ENCODE measurements at places on chromosomes 4 and X.

- DNase-seq, result no peak
These were observed 36.9 kb downstream of the PGRMC1 start for GRCh38 chrX:119272882-119273419.

- no peak for DNase-seq
These were observed 134.5 kb downstream of the BTC start for GRCh38 chr4:74659576-74660411.

DNA sequence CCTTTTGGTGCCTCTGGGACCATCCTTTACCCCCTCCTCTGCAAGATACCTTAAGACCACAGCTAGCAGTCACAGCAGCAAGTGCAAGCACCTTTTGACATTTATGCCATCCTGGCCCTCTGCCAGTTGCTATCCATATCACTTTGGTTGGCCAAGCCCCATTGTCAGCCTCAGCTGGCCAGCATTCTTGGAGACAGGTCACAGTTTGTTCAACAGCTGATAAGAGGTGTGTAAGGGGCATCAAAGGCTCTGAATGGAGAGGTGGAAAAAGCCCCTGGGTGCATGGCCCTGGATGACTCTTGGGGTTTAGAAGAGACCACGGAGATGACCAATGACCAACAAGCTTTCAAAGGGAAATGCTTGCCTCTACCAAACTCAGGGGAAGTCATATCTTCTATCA lies 133.6 kb upstream of the MAMLD1 start:
- no peak for DNase-seq

- no peak for DNase-seq
These were observed 7.3 kb upstream of the SH3BP2 start for GRCh38 chr4:2785613-2786012.

DNA sequence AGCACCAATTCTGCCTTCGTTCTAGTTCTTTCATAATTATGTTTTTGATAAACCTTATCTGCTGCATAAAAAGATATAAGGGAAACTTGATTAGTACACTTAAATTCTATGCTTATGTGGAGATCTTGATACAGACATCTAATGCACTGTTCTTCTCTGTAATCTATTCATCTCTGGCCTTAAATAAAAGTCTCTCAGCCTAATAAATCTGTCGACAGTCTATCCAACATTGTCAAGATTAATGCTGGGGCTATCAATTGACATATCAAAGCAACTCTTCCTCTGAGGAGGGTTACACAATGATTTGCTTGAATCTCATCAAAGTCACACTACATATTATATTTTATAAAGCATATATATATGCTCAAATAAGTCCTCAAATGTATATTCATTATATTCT lies 545.5 kb downstream of the SPOCK3 start:
- no peak for DNase-seq

- DNase-seq, result no peak
These were observed 168.6 kb downstream of the COX18 start for GRCh38 chr4:72900952-72901351.

DNA sequence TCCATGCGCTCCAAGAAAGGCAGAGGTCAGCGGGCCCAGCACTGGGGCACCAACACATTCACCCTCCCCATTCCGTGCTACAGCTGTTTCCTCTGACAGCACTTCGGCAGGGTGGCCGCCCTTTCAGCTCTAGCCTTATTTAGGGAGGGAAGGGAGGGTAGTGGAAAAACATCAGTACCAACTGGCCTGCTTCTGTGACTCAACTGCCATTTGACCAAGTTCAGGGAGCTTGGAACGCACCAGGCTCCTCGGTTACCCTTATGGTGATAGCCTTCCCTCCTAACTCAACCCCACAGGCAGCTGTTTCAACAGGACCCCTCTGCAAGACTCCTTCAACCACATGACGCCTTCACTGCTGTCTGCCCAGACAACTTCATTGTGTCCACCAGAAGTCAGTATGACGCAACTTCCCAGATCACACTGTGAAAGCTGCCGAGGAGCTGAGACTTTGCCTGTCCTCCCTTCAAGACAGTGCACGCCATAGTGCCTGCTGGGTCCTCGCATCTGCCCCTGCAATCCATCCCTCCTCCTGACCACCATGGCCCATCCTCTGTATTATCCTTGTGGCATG lies 132.2 kb downstream of the AFAP1 start:
- no peak for DNase-seq

GRCh38 chr4:139253713-139254112 lies 26.3 kb downstream of the MGARP start:
- no peak for DNase-seq

DNA sequence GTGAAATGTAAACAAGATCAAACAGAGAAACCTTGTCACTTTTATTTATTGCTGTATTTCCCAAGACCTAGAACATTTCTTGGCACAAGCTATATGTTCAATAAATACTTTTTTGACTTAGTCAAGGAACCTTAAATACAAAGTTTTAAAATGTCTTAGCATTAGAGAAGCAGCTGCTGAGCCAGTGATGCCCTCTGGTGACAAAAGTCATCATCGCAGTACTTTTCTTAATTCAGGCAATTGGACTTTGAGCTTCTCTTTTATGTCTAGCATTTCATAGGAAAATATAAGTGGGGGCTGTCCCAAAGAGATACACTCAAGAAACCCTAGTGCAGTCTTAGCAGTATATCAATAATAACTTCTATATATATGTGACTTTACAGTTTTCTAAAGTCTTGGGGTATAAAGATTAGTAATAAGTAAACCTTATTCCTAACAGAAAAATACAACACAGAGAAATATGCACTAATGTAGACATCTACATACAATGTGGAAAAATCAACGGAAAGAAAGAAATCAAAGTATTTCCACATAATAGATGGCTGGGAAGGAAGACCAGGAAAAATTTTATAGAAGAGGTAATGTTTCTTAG lies 118.4 kb downstream of the DTHD1 start:
- DNase-seq, result no peak

DNA sequence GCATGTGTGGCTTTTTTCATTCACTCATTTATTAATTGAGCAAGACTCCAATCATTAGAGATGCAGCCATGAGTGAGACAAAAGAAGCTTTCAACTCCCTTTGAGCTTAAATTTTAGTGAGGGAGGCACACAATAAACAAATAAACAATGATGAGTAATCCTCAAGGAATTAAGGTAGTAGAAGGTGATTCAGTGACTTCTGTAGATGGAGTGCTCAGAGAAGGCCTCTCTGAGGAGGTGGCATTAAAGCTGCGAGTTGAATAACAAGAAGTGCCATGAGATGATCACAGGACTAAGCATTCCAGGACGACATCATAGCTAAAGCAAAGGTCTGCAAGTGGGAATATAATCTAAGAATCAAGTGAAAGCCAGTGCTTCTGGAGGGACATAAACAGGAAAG lies 77.6 kb downstream of the NWD2 start:
- DNase-seq, result no peak

DNA sequence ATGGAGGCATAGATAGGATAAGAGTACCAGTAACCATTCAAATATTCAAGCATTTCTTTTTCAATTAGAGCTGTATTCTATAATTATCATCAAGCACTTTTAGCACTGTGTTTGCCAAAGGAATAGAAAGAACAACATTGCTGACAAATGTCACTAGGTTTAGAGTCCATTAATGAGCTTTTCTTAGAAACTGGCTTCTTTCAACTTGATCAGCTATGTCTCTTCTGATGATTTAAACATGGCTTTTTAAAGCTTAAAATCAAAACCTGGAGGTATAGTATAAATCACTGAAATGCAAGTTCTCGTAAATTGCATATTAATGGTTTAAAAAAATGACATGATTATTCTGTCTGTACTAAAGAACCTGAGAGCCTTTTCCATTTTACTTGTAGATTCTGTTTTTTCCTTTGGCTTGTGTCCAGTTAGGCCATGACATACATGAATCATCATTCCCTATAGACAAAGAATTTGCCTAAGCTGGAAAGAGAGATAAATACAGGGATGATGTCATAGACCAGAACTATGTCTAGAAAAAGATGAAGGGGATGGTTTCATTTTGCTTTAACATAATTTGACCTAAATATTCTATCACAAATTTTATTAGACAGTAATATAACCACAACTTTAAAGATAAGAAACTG lies 340.1 kb upstream of the CTSO start:
- DNase-seq, result no peak

GRCh38 chrX:153897899-153898298 lies 6.6 kb upstream of the AVPR2 start:
- DNase-seq, result no peak

GRCh38 chr4:117983541-117984365 lies 50.5 kb upstream of the NDST3 start:
- no peak for DNase-seq

- DNase-seq, result no peak
These were observed 36.8 kb upstream of the TNIP3 start for GRCh38 chr4:121200795-121201472.

DNA sequence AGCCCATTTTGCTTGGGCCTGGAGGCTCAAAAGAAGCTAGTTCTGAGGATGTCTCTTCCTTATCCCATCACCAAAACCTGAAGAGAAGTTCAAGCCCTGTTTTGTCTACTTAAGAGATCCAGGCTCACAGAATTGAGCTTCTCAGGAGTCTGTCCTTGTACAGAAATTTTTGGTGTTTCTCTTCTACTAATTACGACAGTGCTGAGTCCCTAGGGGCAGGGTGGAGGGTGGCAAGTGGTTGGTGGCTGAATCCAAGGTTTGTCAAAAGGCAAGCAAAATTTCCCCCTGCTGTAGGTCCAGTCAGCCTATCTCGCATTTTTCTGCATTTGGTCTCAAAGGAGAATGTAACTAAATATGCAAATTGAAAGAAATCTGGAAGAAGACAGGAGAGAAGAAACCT lies 377.9 kb downstream of the SMARCA1 start:
- no peak for DNase-seq

DNA sequence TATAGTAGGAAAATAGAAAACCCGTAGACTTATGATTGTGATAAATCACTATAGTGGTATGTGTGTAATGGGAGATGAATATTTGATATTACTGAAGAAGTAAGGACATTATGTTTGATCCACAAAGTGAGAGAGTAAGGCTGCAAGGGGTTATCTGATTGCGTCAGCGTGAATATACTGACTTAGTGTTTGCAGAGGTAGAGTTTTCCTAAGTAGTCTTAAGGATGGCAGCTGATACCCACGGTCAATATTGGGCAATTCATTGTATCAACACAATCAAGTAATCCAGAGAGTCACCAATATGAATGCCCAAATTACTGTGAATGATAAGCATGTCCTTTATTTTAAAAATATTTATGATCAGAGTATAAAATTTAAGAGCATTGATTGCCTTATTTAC lies 83.7 kb downstream of the SPOCK3 start:
- DNase-seq, result no peak

GRCh38 chr4:156974264-156974663 lies 2.7 kb upstream of the PDGFC start:
- DNase-seq, result no peak

DNA sequence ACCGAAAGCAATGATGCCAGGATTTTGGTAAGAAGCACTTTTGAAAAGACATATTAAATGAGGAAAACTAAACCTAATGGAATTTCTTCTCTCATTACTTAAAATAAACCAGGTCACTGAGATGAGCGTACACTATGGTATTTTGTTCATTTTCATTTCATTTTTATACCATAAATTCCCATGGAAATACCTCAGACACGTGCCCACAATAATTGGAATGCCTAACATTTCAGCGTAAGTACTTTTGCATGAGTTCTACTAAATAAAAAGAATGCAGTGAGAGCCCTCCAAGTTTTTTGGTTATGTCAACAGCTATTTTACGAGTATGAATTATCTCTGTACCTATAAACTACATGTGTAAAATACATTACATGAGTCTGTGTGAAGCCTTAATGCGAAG lies 3.2 kb downstream of the CAMK2D start:
- no peak for DNase-seq

DNA sequence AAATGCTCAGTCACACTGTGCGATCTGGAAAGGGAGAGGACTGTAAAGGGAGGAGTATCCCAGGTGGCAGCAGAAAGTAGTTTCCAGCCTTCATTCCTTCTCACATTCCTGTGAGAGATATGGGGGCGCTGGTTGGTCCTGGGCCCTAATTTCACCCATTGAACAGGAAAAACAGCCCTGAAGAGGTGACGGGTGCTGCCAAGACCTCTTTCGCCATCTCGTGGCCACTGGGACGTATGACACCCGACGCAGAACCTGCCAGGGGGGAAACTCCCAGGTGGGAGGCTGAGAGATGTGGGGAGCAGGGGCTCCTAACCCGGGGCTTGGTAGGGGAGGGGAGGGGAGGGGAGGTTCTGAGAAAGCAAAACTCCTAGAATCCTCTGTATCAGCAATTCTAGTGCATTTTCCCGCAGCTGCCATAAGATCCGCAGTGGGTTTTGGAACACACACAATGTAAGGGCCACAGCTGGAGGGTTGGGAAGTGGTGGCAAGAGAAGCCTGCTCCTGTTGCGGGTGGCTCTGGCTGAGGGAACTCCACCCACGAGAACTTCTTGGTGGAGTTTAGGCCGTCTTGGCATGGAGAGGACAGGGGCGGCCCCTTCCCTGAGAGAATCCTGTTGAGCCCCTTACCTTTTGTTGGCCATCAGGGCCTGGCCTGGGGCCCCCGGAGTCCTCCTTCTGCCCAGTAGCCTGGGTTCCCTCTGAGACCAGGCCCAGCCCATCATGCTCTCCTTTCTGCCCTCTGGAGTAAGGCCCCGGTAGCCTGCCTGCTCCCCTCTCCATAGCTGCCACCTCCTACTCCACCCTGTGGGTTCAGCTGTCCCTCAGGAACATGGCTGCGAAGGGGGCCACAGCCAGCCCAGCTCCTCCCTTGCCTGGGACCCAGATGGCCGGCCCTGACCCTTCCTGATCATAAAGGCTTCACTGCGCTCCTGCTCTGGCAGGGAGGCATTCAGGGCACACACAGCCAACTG lies 134.1 kb downstream of the OR13H1 start:
- DNase-seq, result peak; percentile 69

Measured in H9 (cell line).